Non-pigmented ciliary epithelial cell (primary cell): ENCODE measurements at places on chromosomes 2 and 18.
A peak's percentile ranks its signal among the peaks of the same experiment; 100 is the strongest.

DNA sequence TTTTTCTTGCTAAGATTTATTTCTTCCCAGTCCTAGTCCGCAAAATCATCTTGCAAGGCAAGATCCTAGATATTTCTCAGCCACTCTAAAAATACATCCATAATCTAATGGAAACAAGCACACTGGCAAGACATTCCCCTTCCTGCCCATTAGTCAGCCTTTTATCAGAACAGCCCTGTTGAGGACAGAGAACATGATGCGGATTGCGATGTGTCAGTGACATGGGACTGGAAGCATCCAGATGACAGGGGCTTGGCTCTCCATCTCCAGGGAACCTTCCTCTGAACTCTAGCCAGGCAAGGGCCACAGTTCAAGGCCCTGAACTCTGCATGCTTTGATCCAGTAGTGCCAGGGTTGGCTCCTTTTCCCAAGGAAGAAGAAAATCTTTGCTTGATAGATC, 70.0 kb downstream of the VSNL1 start:
- DNase-seq = no peak

- peak; percentile 48 for DNase-seq
Observed at GRCh38 chr2:26018184-26019055, 15.5 kb upstream of the RAB10 start.

- DNase-seq = no peak
Observed at GRCh38 chr2:182050333-182051135, 64.9 kb downstream of the PPP1R1C start.

DNA sequence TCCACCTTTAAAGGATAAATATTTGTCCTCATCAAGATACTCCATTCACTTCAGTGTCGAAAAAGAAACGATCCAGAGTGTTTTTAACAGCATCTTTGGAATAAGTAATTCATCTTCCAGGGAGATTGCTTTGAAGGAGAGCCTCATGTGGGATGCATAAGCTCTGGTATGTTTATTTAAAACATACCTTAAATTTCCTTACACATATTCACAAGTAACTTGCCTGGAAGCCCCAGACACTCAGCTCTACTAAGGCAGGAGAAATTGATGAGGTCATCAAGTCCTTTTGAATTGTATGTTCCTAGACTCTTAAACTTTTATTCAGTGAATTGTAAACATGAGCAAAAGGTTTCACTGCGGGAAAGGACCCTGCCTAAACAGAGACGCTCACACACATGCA, 103.0 kb downstream of the CDK15 start:
- peak; percentile 93 for DNase-seq

DNA sequence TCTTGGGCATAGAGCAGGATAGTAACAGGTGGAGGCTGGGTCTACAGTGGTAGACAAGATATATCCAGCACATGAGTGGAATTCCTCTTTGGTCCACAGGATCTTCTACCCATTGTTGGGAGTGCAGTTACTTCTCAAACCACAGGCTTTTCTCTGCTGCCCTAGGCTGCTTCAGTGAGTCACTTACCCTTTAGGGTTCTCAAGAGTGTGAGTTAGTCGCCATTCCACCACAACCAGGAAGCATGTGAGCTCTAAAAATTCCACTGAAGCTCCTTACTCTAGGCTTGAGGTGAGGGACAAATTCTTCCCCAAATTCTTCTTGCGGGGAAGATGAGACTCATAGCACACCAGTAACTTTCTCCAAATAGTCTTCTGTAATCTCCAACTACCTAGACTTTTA, 189.4 kb downstream of the PLCL1 start:
- DNase-seq = no peak

GRCh38 chr18:67553437-67553836, 36.9 kb upstream of the DSEL start:
- no peak for DNase-seq

DNA sequence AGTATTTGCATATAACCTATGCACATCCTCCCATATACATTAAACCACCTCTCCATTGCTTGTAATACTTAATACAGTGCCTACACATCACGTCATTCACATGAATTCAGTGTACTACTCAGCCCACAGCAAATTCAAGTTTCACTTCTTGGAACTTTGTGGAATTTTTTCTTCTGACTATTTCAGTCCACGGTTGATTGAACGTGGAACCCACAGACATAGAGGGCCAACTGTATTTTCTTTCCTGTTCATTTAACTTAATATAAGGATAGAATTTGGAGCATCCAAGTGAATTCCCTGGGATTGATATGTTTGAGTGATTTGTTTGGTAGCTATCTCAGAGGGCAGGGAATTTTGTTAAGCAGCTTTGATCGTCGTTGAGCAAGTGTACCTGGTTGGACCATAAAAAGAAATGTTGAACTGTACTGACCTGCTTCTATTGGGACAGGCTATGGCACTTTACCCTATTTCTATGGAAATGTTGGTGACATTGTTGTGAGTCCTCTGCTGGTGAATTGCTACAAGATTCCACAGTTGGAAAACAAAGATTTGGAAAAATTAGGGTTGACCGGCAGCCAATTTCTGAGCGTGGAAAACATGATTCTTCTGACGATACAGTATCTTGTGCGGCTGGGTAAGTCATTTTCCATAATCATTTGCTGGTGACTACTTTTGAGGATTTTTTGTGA, 156.6 kb downstream of the ESCO1 start:
- DNase-seq = no peak

DNA sequence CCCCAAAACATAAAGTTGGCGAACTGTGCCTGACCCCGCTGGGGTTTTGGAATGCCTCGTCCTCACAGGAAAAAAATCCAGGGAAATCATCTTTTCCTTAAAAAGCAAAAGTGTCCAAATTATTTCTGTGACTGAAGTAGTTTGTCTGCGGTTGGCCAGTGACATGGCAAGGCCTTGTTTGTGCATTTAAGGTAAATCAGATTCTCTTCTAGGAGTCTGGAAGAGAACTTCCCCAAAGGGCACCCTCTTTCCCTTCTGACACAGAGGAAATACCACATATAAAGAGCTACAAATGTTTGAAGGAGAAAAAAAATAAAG, 737 bp upstream of the CYB5A start:
- DNase-seq = no peak

DNA sequence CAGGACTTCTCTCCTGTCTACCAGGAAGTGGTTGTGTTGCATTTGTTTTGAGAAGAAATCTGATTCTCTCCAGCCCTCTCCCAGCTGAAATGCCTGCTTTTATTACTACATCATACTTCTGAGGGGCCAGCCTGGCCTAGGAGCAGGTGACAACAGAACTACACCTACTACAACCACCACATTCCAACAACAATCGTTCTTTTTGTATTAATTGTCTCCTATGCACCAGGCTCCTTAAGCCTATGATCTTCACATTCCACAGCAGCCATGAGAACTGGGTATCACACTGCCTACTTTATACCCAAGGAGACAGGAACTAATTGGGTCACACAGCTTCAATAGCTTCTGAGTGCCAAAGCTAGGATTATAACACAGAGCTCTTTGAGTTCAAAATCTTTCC, 167.7 kb downstream of the TDRD15 start:
- no peak for DNase-seq

DNA sequence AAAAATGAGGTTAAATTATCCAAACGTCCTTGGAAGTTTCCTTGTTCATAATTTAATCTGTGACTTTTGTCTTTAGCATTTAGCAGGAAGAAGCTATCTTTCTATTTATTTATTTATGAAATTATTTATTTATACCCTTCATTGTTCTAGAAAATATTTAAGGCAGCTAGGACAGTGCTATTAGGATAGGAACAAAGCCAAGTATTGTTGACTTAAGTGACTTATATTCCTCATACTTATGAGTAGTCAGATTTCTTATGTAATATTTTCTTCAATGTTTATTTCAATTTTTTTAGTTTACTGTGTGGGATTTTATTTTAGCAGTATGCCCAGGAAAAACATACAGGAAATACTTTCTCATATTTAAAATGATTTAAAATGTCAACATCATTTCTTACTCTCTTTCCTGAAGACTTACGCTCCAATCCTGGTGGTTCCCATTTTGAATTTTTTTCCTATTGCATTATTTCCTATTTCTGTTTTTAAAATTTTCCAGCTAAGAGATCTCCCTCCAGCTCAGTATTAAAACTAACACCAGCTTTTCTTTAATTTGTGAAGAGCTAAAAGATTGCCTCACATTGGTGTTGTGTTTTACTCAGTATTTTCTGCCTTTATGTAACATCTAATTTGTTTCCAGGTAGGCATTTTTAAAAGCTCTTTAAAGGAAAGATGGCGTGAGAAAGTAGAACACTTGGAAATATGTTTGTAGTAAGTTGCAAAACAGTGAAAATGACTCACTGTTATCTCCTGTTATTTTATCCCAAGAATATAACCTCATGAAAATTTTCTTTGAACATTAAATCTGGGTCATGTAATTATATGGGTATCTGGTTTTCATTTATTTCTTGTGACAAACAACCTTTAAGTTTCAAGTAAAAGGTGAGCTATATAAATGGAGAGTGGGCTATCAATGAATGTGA, 32.2 kb downstream of the MAPRE2 start:
- DNase-seq = no peak

- DNase-seq = no peak
Observed at GRCh38 chr18:49859021-49859359, 45.7 kb upstream of the ACAA2 start.

DNA sequence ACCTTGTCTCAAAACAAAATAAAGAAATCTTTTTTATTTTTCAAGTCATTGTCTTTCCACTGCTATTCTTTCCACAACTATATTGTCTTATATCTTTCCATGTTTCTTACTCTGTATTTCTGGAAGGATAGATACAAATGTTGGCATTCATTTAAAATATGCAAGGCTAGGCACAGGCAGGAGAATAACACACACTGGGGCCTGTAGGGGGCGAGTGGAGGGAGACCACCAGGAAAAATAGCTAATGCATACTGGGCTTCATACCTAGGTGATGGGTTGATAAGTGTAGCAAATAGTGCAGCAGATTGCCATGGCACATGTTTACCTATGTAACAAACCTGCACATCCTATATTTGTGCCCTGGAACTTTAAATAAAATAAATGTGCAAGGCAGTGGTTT, 9.6 kb downstream of the MRPL30 start:
- no peak for DNase-seq

DNA sequence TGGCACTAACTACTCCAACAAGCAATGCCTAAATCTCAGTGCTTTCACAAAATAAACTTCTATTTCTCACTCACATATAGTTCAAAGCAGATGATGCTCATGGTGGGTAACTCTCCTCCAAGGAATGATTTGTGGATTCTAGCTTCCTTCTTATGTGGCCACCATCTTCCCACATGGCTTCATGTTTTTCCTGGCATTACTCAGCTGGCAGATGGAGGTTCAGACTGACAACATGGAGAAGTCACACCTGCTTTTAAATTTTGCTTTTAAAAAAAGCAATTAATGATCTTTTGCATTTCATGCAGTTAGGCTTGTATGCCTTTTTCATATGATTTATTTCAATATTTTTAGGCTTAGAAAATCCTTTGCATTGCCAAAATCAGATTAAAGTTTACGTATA, 6.3 kb upstream of the GKN2 start:
- DNase-seq = no peak

GRCh38 chr2:210268281-210268680, 43.0 kb upstream of the ACADL start:
- DNase-seq = no peak

DNA sequence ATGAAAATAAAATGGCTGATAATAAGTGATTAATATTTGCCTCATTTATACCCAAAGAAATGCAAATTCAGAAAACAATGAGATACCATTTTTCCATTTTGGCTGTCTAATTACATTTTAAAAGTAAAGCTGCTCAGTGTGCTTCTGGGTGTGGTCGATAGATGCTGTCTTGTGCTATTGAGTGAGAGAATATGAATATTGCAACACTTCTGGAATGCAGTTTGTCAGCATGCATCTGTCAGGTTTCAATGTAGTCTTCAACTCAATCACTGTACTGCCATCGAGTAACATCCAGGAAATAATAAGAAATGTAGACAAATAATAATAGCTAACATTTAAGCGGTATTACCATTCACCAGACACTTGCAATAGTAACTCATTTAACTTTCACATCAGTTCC, 3.9 kb downstream of the IL18R1 start:
- DNase-seq = no peak

DNA sequence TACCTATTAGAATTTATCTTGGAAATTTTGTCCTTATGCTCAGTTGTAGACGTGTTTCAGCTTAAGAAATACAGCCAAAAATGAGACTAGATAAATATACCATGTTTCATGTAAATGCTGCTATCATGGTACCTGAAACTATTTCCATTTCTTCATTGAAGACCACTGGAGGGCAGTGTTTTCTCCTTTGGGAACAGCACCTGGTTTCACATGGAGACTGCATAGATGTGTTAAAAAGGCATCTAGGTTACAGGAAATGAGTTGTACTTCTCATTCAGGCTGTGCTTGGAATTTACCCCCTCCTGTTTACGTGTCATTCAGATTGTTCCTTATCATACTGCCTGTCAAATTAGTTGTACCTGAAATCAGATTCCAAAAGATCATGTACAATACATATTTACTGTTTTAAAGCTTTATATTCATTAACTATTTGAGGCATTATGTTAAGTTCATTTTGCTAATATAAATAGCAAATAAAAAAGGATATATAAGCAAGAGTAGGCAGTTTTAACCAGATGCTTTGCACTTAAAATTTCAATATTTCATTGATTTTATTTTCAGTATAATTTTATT, 57.3 kb upstream of the PSMD14 start:
- no peak for DNase-seq

GRCh38 chr2:236551471-236552211, 18.0 kb upstream of the ACKR3 start:
- no peak for DNase-seq

DNA sequence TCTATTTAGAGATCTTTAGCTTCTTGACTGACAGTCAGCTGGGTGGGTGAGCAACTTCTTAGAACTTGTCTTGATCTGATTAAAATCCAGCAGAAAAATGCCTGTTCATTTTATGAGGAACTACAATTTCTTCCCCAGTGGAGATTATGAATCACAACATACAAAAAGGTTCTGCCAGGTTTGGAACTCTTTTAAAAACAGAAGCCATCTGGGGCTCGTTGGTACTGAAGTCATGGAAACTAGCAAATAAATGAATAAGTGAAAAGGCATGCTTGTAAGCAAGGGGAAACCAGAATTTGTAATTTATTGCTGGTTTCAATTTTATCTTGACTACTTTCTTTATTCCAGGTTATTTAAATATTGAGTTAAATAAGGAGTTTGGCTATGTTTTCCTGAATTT, 767.4 kb downstream of the MBD2 start:
- DNase-seq = no peak

DNA sequence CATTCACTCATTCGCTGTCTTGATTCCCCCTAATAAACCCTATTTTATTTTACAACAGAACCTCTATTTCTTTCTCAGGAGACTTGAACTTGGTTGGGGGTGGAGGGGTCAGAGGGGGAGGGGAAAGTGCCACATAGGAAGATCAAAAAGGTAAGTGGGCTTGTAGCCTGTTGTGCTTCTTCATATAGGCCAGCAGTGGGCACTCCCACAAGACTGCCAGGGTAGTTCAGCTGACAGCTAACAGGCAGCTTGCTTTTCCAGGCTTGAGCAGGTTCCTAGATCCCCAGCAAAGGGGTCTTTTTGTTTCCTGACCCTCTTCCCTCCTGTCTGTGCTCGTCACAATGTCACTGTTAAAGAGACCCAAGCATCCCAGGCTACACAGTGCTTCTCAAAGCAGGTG, 829 bp upstream of the KIAA2012 start:
- DNase-seq = no peak
